Right hindlimb (tissue), 1 donor: ENCODE measurements at places on chromosomes 3 and 15.
A peak's percentile ranks its signal among the peaks of the same experiment; 100 is the strongest.

- no peak for DNase-seq
These were observed 23.0 kb upstream of the CCK start for GRCh38 chr3:42289026-42289425.

- no peak for DNase-seq
These were observed 89.5 kb downstream of the MYH15 start for GRCh38 chr3:108420926-108421325.

GRCh38 chr15:69060041-69060481 lies 45.6 kb downstream of the NOX5 start:
- DNase-seq = peak; percentile 39

DNA sequence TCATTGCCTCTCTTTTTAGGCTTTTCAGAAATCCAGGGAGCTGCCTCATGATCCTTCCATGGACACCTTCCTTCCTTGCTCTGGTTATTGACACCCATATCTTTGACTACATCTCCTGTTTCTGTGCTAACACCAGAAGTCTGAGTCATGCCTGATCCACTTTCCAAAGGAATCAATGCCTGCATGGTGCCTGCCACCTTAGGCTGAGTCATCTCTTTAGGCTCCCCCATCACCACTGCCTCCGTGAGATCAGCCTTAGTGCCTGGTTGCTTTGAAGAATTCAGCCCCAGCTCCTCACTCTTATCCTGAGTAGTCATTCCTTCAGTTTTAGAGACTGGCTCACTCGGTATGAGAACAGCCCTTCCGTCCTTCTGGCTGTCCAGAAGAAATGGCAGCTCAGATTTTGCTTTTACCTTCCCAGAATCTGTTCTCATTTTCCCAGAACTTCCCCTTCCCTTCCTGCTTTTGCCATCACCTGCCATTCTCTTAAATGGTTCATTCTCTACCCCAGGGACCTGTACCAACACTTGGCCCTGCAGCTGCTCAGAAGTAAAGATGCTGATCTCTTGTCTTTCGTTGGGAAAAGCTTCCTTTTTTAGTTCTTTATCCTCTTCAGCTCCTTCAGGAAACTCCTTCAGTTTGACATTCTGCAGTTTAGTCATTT lies 105.3 kb downstream of the MAP4 start:
- no peak for DNase-seq

DNA sequence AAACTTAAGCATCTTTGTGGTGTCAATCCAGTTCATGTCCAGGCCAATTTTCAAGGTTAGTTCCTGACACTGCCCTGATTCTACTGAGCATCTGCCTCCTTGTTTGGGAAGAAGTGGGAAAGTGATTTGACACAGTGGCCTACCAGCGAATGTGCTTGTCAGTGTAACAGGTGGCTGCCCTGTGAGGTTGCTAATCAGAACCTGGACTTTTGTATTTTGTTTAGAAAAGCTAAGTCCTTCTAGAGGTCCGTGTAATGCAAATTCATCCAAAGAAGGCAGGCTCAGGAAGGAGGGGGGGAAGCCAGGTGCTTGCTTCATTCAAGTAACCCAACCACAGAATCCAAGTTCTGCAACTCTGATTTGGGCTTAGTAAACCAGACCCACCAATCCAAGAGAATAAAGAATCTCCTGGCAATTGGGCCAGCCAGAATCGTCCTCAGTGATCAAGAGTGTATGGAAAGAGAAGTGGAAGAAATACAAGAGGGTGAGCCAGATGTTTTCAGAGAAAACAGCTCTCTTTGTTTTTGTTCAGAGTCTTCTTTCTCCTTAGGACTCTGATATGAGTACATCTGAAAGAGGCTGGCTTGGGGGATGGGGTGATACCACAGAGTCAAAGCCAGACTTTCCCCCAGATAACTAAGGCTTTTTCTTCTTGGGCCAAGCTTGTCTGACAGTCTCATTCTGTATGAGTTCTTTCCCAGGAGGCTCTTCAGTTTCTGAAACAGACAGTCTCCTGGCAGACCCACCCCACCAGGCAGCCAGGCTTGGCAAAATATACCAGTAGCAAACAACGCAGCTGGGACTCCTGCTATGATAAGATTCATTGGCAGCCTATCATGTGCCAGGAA lies 508.9 kb upstream of the TBL1XR1 start:
- DNase-seq = peak; percentile 73

GRCh38 chr3:146334151-146334550 lies 83.2 kb upstream of the PLSCR4 start:
- no peak for DNase-seq

DNA sequence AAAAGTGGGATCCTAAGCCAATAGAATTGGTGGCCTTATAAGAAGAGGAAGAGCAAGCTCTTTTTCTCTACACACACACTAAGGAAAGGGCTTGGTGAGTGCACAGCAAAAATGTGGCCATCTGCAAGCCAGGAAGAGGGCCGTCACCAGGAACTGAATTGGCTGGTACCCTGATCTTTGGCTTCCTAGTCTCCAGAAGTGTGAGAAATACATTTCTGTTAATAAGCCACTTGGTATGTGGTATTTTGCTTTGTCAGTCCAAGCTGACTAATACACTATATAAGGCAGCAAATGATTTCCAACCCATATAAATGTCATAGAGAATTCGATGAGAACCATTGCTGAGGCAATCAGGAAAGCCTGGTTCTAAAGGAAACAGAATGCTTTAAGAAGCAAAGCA lies 816.3 kb upstream of the SEMA6D start:
- DNase-seq = no peak

DNA sequence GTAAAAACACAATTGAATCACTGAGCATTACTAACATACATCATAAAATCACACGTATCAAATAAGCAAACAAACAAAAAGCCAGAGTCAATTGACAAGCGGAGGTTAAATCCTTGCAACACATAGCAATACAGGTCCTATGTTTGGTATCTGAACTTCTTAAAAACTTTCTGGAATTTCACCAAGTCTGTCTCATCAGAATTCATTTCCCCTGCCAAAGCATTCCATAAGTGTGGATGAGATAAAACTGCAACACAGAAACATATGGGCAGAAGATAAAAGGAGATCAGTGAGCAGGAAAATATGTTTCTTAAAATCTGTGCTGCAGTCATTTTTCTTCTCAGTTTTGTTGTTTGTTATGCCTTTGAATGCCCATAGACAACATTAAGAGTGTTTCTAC lies 1155.5 kb downstream of the TBL1XR1 start:
- no peak for DNase-seq

DNA sequence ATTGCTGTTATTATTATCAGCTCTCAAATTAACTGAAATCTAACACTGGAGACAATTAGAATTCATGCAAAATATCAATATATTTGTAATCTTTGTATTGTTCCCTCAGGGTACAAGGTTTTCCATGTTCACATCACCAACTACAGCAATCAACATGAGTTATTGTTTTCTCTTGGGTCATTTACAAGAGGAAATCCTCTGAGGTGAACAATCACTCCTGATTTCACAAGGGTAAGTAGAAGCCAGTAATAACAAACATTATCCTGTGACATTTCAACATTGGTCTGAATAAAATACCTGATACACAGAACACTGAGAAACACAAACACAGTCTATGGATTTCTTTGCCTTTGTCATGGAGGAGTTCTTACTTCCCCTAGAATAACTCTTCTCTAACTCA lies 174.0 kb downstream of the SUCNR1 start:
- no peak for DNase-seq

GRCh38 chr3:127761441-127761801 lies 60.9 kb downstream of the MGLL start:
- DNase-seq = no peak

DNA sequence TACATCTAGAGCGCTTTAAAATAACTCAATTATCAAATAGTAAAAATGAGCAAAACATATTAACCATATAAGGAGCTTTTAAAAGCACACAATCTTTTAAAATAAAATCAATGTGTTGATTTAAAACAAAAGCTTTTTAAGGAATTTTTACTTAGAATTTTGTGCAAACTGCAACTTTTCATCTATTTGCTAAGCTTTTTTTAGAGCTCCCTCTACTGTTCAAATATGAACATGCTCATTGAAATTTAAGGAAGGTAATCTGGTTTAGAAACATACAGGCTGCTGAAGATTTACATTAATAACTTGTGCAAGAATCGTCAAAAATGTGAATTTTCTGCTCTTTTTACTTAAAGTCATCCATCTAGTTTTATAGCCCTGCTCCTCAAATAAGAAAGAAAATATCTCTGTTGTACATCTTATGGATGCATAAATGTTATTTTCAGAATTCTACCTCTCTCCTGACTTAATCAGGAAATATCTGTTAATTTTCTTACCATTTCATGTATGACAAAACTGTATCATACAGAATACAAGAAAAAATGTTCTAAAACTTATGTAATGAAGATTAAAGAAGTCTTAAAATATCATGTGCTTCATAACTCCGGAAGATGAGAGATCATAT lies 469.4 kb upstream of the ROBO2 start:
- DNase-seq = no peak

DNA sequence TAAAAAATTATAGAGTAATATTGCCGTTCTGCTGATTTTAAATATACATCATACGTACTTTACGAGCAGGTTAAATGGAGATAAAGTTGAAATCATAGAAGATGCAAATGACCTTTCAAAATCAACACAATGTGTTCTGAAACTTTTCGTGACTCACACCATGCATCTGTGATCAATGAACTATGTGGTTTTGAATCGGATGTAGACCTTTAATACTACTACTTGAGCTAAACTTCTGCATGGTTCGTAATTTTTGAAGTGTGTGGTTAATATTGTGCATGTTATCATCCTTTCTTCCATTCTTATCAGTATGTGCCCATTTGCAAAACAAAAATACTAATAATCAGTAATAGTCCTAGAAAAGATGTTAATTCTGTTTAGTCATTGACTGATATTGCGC lies 58.9 kb downstream of the GASK1A start:
- no peak for DNase-seq

GRCh38 chr3:28039829-28040228 lies 201.6 kb upstream of the CMC1 start:
- no peak for DNase-seq

GRCh38 chr3:126666658-126667528 lies 12.0 kb upstream of the TXNRD3 start:
- DNase-seq = no peak

DNA sequence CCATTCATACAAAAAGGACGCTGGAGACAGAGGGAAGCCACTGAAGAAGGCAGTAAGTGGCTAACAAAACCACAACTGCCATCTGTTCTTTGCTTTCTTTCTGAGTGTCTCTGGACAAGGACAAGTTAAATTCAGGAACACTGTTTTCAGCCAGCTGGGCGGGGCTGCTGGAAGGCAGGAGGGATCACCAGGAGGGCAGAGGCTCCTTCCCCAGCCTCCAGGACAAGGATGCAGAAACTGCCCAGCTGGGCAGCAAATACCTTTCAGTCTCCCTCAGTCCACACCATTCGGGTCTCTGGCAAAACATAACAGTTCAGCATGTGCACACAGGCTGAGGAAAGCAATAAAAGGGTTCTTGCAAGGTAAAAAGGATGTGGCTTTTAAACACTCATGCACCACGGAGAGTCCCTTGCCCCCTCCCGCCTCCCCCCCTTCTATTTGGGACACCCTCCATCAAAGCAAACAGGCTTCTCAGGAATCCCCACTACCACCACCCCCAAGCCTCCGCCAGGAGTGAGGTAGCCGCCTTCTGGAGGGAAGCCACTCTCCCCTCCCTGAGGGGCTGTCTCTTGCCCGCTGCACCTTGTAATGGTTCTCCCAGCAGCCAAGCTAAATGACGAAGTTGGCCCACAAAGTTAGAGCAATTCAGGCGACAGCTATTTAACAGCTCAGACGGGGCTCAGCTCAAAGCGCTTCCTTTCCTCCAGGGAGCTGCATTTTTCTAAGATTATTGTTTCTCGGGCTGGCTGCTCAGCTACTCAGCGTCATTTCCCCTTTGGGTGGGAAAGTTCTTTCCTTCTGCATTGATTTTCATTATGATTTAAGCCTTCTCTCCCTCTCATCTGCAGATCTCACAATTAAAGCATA lies 3.8 kb downstream of the HEG1 start:
- peak; percentile 76 for DNase-seq

GRCh38 chr3:159130108-159130507 lies 328.3 kb downstream of the MFSD1 start:
- no peak for DNase-seq

- DNase-seq = no peak
These were observed 57.9 kb downstream of the RPLP1 start for GRCh38 chr15:69510556-69510955.

DNA sequence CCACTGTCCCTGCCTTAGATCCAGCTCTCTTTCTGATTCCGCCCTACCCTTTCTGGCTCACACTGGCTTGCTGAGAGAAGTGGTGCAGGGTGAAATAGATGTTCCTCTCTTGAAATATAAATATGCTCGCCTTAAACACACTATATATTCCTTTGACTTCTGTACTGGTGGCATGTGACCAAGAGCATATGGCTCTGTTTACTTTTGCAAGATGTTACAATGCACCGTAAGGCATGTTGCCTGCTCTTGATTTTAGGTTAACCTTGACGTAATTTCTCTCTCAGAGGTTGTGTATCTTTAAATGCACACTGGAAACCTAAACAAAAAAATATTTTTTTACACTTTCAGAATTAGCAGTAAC lies 749 bp downstream of the RSRC1 start:
- DNase-seq = no peak

DNA sequence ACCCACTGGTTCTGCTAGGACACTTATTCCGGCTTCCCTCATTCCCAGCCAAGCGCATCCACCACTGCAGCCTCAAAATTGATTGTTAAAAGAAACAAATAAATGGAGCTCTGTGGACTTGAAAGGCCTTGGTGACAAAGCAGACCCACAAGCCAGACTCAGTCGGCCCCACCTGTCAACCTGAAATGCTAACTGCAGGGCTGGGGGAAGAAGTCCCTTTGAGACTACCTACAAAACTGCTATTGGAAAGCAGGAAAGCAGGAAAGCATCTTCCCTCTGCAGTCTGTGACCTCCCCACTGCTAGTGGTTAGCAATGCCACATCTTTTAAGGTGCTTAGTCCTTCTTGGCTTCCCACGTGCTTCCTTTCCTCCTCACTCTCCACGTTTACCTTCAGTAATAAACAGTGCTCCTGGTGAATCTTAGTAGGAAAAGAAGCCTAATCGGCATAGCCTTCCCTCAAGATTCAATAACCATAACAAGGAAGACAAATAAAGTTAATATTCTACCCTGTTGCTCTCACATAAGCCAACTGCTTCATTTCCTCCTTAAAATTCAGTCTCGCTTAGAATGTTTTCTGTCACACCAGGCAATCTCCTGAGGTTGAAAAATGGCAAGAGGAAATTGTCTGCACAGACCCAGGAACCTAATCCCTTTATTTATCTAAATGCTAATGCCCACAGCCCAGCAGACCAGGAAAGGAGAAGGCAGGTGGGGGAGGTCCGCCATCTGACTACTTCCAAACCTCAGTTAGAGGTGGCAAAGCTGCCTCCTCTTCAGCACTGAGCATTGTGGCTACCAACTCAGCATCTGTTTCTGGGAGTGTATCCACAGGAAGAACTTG lies 296.2 kb downstream of the NEK10 start:
- DNase-seq = no peak
